Activated naive CD4-positive, alpha-beta T cell treated with anti-CD3 and anti-CD28 coated beads for 36 hours (primary cell): ENCODE measurements at places on chromosomes 5 and 9.

GRCh38 chr5:109701252-109701651 lies 11.5 kb downstream of the MAN2A1 start:
- no peak for DNase-seq

DNA sequence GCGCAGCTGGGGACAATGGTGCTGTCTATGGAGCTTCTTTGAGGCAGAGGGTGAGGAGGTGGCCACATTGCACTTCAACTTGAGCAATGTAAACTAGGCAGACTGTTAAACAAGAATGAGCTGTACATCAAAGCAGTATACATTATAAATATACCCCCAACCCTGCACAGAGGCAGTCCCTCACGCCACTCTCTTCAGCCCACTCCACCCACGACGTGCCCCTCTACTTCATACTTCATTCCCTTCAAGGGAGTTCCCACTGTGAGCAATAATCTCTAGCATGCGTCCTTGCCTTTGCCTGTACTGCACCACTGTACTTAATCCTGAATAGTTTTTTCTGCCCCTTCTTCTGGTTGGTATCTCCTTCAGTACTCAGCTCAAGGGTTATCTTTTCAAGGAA lies 14.4 kb downstream of the TRPM3 start:
- no peak for DNase-seq

- no peak for DNase-seq
Observed at GRCh38 chr9:85130260-85130659, 460.7 kb downstream of the NTRK2 start.

- DNase-seq, result no peak
Observed at GRCh38 chr5:96288845-96289185, 144.2 kb downstream of the PCSK1 start.

DNA sequence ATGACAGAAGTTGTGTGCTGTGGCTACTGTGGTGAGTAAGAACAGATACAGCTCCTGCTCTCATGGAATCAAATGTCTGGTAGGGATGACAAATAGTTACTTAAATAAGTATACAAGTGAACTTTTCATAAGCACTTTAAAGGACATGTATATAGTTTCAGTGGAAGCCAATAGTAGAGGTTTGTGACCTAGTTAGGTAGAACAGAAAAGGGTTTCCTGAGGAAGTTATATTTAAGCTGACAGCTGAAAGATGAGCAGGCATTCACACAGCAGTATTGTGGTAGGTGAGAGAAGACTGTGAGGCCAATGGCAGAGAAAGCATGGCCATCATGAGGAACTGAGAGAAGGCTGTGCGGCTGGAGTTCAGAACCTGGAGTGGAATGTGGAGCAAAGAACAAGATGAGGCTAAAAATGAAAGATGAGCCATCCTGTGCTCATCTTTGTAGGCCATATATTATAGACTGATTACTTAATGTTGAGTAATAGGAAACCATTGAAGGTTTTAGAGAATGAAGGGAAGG lies 15.4 kb downstream of the FAM174A start:
- no peak for DNase-seq
